ENCODE measurements at places on chromosomes 11 and 22.

DNA sequence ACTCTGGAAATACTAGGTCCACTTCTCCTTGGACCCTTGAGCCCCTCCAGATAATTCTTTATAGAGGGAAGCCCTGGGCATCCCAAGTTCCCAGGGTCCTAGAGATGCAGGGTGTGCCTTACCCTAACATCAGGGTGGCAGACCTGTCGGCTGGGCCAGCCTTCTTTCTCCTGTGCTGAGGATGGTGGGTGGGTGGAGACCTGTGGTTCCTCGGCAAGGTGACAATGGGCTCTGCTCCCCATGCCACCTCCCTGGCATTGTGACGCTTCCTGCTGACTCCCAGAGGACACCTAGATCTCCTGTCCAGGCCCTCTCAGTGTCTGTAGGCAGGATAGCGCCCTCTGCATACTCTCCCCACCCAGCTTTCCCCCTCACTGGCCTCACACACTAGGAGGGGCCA lies 3.8 kb upstream of the DERL3 start:
- DNase-seq = no peak

- no peak for DNase-seq
Measured at GRCh38 chr22:47795477-47796127, 1033.2 kb downstream of the TBC1D22A start.

DNA sequence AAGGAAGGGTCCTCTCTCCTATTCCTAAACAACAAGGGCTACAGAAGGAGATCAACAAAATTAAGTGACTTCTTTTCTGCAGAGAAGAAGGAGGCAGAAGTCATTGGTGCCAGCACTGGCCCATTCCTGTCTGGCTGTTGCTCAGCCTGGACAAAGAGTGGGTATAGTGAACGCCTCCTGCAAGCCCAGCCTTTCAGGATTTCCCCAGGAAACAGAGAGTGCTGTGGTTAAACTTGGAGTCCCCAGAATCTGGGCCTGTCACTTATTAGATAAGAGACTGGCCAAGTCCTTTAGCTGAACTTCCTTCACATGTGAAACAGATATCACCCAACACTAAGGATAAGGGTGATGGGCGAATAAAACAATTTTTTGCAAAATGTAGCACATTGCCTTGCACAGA lies 10.9 kb downstream of the TST start:
- DNase-seq = no peak

GRCh38 chr22:44586999-44587736 lies 89.1 kb upstream of the RTL6 start:
- no peak for DNase-seq

DNA sequence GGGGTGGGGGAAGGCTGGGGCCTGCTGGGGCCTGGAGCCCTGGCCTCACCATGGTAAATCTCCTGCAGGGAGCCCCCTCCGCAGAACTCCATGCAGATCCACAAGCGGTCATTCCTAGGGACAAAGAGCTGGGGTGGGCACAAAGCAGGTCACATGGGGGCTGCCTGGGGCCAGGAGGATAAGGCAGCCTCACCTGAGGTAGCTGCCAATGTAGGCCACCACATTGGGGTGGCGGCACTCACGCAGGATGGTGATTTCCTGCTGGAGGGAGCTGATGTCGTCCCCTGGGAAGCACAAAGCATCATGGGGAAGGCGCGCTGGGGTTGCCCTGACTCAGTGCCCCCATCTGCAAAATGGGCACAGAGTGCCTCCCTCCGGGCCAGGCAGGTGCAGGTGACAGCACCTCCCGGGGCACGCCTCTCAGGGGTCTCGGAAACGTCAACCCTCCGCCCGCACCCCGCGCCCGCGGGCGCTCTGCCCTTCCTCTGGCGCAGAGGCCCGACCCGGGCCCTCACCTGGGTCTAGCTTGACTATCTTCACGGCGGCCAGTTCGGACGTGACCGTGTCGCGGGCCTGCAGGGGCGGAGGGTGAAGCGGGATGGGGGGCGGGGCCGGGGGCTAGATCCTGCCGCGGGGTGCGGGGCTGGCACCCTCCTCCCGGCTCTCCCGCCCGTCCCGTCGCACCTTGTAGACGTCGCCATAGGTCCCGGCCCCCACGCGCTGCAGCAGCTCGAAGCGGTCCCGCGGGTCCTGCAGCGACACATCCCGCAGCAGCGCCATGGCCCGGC lies 450 bp downstream of the MAP4K2 start:
- DNase-seq = no peak

DNA sequence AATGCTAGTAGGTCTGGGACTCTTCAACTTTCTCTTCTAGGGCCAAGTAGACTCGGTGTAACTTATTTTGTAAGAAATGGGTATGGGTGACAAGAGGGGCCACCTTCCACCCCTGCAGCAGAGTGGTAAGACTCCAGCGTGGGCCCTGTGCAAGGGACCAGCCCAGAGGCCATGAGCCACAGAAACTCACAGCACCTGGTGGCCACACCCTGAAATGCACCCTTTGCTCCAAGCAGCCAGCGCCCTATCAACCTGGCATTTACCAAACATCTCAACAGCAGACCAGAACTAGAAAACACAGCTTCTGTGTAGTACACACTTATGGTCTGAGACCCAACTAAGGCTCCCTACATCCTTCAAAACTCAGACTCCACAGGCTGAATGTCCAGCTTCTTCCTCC lies 5.7 kb downstream of the CDCA5 start:
- DNase-seq = peak; percentile 35

DNA sequence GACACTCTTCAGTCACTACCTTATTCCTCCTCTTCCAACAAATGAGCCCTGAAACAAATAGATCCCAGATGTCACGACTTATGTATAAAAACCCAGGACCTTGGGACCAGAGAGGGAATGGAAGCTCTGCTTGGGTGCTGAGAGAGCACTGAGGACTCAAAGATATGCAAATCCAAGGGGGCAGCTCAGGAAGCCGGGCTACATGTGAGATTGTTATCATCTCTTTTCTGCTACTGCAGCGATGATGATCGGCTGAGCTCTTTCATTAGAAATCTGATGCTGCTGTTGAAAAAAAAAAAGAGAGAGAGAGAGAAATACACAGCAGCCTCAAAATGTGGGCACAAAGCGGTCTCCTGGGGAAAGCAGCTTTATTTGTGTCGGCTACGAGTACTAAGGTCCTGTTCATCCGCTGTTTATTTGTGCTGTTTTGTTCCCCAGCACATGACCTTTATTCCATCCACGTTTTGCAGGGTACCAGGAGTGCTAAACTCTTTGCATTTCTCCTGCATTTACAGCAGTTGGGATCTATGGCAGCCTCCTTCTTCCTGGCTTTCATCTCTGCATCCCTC lies 120.2 kb downstream of the TRIM29 start:
- DNase-seq = no peak

GRCh38 chr11:11250470-11250869 lies 102.6 kb downstream of the CSNK2A3 start:
- peak; percentile 8 for DNase-seq

GRCh38 chr11:78419327-78419726 lies 1.7 kb upstream of the GAB2 start:
- peak; percentile 99 for DNase-seq

DNA sequence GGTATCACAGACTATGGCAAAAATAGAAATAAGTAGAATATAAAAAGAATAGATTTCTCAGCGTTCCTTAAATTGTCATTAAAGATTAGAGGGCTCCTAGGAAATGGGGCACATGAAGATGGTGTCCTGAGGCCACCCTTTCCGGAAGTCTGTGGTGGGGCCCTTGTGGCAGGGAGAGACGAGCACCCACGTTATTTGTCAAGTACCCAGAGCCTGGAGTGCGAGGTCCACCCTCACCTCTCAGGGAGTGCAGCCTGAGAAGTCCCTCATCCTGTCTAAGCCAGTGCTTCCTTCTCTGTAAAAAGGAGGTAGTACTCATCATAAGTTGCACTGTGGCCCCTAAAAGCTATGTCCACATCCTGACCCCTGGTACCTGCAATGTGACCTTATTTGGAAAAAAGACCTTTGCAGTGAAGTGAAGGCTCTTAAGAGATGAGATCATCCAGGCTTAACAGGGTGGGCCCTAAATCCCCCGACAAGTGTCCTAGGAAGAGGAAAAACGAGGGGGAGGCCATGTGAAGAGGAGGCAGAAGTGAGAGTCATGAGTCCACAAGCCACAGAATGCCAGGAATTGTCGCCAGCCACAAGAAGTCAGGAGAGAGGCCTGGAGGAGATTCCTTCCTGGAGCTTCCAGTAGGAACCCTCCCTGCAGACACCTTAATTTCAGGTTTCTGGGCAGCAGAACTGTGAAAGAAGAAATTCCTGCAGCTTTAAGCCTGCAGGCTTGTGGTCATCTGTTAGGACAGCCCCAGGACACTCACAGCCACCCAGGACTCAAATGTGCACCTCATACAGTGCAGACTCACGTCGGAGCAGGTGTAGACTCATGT lies 76.8 kb upstream of the CCND1 start:
- no peak for DNase-seq

DNA sequence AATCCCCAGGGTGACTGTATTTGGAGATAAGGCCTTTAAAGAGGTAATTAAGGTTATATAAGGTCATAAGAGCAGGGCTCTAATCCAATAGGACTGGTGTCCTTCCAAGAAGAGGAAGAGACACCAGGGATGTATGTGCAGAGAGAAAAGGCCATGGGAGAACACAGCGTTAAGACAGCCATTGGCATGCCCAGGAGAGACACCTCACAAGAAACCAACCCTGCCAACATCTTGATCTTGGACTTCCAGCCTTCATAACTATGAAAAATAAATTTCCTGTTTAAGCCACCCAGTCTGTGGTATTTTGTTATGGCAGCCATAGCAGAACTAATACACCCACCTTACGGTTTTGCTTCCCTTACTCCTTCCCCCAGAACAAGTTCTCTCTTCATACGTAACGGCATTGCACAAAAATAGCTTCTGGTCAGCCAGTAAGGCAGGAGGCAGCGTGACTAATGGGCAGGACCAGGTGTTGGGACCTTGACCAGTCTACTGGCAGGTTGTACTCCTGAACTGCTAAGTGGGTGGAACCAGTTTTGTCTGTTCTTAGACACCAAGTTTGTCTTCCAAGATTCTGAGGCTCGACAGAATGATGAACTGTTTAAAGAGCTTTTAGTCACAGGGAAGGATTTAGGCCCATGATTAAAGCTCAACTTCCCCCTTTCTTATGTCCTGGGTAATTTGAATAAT lies 31.9 kb upstream of the UPB1 start:
- DNase-seq = no peak

GRCh38 chr11:65781152-65781961 lies 581 bp upstream of the AP5B1 start:
- no peak for DNase-seq

GRCh38 chr22:37309211-37310074 lies 27.1 kb downstream of the CYTH4 start:
- DNase-seq = no peak

GRCh38 chr11:77171885-77172665 lies 44.0 kb downstream of the MYO7A start:
- no peak for DNase-seq

DNA sequence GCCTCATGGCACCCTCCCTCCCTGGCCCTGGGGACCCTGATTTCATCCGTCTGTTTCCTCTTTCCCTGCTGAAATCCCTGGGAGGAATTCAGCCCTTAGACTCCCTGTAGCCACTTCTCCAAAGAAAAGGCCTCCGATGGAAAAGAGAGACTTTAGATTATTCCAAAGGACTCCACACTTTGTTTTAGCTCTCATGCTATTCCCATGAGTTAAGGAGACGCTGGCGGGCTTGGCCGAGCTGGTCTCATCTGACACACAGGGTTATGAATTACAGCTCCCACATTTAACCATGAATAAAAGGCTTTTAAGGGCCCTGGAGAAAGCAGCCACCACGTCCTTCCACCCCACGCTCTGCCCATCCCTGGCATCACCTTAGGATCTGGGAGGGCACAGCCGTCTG lies 57.0 kb downstream of the ANO1 start:
- DNase-seq = no peak

GRCh38 chr11:80632691-80633090 lies 1191.9 kb upstream of the TENM4 start:
- no peak for DNase-seq

- no peak for DNase-seq
Measured at GRCh38 chr22:39269095-39269790, 24.5 kb upstream of the PDGFB start.

DNA sequence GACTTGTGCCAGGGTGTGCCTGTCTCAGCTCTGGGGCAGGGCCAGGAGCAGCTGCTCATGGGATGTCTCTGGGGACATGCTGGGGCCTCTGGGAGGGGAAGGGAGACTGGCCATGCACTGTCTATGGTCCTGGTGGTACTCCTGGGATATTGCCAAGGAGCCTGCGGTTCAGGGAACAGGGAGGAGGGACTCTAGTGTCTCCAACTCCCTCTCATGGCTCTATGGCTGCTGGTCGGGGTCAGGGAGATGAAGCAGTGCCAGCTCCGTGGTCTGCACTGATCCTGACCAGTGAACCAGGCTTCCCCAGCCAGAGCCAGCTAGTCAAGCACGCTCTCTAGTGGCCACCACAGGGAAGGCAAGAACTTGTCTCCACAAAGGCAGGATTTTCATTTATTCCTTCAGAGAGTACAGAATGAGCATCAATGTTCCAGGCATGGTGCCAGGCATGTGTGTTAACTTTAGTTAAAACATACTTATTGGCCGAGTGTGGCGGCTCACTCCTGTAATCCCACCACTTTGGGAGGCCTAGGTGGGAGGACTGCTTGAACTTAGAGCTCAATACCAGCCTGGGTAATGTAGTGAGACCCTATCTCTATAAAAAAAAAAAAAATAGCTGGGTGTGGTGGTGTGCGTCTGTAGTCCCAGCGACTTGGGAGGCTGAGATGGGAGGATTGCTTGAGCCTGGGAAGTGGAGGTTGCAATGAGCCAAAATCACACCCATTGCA lies 2.5 kb upstream of the BEST1 start:
- DNase-seq = peak; percentile 92

DNA sequence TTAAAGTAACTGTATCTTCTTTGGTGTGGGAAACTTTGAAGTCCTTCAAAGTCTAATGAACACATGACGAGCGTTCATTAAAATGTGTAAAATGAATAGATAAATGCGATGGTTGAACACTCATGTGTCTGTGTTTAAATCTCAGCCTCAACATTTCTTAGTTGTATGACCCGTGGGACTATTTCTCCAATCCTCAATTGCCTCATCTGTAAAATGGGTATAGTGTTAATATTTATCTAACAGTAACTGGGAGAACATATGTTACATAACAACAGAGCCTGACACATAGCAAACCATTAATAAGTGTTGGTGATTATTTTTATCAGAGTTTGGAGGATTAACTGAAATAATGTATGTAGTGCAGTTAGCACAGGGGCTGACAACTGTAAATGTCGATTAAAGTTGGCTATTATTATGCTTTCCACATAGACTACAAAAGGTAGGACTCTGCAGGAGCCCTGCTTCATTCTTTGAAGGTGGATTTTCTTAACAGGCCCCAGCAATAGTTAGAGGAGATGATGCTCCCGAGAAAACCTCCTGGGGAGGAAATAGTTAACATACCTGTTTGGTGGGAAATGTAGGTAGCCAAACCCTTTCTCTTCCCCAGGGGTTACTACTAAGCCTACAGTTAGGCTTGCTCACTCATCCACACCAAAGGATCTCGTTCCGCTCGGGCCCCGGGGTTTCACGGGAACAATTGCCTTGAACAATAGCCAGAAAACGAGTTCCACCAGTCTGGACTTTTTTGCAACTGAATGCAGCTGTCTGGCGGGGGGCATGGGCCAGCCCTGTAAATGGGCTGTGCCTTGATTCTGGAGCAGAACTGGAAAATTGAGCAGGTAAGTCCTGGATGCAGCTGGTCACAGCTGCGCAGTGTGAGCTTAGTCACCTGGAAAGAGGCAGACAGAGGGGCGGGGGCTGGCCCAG lies 133.4 kb downstream of the DBX1 start:
- no peak for DNase-seq

All from fibroblast of villous mesenchyme (primary cell).